Right lobe of liver (tissue), 6 donors: ENCODE measurements at places on chromosomes 16 and 17.

GRCh38 chr16:53672461-53672860 is 31.2 kb downstream of the RPGRIP1L start:
- DNase-seq = no peak

DNA sequence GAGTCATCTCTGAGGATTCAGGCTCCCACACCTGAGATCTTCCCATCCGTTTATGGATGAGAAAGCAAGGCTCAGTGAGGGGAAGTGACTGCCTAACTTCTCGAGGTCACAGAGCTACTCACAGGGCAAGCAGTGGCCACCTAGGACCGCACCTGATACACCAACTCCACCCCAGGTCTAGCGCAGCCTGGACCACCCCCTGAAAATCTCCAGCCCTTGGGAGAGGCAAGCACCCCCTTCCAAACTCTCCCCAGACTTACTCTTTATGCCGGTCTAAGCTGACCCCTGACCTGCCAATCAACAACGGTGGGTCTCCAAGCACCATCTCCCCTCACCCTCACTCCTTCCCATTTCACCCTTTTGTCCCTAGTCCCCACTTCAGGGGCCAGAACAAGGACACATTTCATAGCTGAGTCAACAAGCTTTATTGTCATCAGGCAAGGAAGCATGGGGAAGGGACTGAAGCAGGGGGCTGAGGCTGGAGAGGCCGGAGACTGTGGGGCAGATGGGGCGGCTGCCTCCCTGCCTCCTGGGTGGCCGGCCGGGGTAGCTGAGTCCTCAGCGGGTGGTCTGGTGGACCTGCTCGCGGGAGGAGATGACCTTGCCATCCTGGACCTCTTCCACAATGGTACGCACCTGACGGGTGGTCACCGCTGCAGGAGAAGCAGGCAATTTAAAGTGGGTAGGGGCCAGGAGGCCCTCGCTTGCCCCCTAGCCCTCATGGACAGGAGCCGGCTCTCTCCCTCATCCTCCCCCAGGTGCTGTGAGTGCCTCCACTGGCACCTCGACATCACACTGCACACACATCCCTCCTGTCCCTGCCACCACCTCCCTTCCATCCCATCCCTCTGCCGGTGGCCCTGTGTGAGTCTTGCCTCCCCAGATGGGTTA is 5.1 kb downstream of the KRT17 start:
- DNase-seq = no peak

GRCh38 chr16:50591800-50592771 is 43.9 kb downstream of the NKD1 start:
- peak; percentile 89 for DNase-seq

GRCh38 chr17:65292430-65292829 is 155.3 kb downstream of the RGS9 start:
- no peak for DNase-seq

GRCh38 chr17:69030169-69030568 is 30.6 kb downstream of the ABCA9 start:
- no peak for DNase-seq
